ENCODE measurements at places on chromosomes 11 and 22.
A peak's percentile ranks its signal among the peaks of the same experiment; 100 is the strongest.

DNA sequence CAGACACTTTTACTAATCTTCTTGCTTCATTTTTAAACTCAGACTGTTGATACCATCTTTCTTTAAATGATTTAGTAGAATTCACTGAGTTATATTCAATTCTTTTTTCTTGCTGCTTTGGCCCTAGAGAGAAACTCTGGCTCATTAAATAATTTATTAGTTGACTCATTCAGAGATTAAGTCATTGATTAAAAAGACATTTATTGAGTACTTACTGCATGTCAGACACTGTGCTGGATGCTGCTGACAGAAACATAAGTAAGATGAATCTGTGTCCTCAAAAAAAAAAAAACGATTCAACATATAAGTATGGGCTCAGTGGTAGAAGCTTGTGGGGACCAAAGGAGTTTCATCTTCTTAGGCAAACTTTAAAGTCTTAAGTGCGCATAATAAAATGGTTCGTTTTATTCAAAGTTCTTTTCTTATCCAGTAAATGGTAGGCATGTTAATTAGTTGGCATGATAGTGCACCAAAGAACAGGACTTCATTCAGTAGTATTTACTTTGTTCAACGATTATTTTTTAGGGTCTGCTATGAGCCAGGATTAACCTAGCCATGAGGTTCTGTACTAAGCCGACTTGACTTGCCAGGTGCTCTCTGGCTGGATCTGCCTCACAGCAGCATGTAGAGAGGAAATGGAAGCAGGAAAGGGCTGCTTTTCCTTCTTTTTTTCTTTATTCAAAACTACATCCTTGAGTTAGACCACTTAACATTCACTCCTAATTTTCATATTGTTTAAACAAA is 281.0 kb upstream of the CTSC start:
- DNase-seq, result no peak

DNA sequence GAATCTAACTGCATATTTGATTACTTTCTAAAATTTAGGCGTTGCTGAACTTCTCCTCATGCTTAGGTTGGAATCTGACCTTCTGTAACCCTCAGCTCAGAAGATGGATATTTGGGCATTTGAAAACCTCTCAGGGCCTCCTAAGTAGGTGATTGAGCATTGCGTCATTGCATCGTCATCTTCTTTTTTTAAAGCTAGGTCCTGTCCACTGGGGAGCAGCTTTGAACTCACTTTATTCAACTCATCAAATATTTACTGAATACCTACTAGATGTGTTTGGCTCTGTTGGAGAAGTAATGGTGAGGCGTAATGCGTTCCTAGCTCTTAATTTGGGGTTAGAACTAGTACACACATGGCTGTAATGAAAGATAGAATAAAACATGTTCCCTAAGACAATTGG is 56.8 kb downstream of the ZBTB16 start:
- DNase-seq, result no peak

- DNase-seq, result no peak
Observed at GRCh38 chr11:104410336-104410735, 246.4 kb upstream of the PDGFD start.

- no peak for DNase-seq
Observed at GRCh38 chr11:2730272-2731129, 30.7 kb upstream of the KCNQ1OT1 start.

DNA sequence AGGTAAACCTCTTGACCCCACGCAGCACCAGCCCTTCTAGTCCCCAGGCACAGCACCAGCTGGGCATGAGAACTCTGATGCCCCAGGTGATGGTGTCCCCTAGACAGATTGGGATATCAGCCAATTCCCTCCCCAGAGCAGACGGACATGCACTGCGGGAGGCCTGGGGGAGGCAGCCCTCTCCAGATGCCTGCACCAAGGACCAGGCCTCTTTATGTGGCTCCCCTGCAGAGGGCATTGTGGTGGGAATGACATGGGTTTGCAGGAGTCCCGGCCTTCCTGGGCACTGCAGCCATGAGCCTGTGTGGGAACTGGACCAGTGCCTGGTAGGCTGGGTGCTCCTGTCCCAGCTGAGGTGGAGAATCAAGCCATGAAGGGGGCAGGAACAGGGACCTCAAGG is 25.9 kb downstream of the PPM1F start:
- DNase-seq, result no peak

DNA sequence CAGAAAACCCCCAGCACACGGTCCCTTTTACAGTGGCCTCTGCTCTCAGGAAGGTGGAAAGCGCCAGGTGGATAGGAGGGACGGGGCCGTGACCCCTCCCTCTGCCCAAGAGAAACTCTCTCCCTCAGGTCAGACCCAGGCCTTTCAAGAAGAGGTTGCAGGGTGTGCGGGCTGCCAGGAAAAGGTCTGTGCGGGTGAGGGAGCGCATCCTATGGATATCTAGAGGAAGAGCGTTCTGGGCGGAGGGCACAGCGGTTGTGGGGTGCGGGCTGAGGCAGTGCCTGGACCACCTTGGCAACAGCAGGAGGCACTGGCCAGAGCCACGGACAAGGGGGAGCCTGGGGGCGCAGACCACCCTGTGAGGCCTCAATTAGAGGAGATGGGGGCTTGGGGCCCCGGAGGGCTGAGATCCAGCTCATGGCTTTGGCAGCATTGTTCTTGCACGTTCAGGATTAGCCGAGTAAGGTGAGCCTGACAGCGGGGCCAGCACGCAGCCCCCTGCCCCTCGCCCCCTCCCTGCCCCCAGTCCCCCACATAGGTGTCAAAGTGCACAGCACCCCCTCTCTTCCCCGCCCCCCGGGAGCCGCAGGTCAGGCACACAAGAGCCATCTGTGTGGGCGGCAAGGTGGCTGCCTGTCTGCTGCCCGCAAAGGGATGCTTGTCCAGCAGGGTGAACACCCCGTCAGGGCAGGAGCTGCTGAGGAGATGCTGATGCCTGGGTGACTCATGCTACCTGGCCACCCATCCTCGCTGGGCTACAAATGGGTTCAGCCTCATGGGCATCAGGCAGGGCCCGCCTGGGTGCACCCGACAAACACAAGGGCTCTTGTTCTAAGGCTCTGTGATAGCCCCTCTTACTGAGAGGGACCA is 92.8 kb upstream of the KCNQ1OT1 start:
- no peak for DNase-seq

DNA sequence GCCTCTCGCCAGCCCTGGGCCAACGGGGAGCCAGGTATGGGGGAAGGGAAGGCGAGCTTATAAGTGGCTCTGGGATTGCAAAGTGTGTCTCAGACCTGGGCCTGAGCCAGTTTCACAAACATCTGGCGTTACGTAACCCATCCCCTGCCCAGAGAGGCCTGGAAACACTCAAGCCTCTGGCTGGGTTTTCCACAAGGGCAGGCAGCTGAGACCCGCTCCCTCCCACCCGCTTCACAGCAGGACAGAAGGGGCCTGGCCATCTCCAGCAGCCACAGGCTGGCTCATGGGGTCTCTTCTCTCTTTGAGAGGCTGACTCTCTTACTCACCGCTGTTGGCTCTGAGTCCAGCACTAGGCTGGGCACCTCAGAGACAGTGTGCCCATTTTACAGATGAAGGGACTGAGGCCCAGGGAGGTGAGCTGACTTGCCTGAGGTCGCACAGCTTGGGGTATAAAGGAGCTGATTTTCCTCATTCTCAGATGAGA is 44.5 kb downstream of the TRIOBP start:
- DNase-seq, result no peak

DNA sequence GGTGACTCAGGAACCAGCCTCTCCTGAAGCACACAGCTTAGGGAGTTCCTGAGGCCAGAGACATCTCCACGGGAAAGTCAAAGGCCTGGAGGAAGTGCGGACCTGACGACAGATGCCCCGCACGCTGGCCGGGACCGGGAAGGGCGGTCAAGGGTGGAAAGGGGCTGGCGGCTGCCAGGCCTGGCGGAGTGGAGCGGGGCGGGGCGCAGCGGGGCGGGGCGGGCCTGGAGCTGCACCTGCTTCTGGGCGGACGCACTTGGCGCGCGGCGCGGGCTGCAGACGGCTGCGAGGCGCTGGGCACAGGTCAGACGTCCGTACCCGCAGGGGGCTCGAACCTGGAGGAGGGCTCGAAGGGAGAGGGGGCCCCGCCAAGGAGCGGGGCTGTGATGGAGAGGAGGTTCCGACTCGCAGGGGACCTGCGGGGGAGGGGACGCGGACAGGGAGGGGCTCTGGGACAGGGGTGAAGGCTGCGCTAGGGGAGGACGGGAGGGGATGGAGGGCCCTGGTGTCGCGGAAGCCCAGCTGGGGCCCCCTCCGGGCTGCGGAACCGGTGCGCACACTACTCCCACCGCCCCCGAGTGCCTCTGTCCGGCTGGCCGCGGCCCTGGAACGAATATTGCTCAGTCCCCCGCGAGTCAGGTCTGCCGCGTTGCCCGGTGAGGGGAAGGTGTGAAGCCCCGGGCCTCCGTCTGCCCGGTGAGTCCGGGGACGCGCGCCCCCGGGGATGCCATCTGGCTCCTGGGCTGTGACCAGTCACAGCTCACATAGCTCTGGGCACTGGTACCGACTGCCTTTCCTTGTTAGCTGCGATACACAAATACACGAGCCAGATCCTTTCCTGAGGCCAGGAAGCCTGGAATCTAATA is at the start of gene TMEM45B:
TSS of gene TMEM45B (plus strand) at position 253 of the 866 bp plus-strand sequence. CDS start 36,635 bp downstream, outside the sequence.
- DNase-seq, result no peak

DNA sequence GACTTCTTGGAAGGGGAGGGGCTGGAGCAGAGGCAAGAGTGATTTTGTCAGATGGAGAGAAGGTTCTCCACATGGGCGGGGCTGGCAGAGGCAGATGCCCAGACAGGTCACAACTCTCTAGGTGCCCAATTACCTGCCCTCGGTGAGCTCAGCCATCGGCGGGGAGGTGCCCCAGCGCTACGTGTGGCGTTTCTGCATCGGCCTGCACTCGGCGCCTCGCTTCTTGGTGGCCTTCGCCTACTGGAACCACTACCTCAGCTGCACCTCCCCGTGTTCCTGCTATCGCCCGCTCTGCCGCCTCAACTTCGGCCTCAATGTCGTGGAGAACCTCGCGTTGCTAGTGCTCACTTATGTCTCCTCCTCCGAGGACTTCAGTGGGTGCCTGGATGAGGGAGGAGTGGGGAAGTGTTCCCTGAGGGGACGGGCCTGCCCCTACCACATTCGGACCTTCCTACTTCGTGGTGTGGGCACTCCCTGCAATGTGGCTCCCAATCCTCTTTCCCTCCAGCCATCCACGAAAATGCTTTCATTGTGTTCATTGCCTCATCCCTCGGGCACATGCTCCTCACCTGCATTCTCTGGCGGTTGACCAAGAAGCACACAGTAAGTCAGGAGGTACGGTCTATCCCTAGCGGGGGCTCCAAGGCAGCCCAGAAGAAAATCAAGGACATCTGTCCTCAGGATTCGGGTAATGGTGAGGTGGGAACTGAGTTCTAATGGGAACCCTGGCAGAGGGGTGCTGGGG is 15.6 kb downstream of the PGAP2 start:
- DNase-seq, result no peak

DNA sequence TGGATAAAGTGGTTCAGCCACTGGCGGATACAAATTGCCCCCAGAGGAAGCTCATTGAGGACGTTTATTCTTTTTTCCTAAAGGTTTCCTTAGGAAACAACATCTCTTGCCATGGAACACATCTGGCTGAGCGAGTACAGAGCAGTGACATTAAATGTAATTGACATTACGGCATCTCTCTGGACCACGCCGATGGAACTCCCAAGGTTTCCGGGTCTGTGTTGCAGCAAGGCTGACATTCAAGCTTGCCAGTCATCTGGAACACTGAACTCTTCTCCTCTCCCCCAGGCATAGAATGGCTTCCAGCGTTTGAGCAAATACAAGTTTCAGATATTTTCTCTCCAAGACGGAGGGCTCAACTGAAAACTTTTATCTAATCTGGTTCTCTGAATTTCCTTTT is 42.1 kb downstream of the CLMP start:
- no peak for DNase-seq

- DNase-seq, result no peak
Observed at GRCh38 chr11:99932684-99933083, 754.4 kb upstream of the ARHGAP42 start.

DNA sequence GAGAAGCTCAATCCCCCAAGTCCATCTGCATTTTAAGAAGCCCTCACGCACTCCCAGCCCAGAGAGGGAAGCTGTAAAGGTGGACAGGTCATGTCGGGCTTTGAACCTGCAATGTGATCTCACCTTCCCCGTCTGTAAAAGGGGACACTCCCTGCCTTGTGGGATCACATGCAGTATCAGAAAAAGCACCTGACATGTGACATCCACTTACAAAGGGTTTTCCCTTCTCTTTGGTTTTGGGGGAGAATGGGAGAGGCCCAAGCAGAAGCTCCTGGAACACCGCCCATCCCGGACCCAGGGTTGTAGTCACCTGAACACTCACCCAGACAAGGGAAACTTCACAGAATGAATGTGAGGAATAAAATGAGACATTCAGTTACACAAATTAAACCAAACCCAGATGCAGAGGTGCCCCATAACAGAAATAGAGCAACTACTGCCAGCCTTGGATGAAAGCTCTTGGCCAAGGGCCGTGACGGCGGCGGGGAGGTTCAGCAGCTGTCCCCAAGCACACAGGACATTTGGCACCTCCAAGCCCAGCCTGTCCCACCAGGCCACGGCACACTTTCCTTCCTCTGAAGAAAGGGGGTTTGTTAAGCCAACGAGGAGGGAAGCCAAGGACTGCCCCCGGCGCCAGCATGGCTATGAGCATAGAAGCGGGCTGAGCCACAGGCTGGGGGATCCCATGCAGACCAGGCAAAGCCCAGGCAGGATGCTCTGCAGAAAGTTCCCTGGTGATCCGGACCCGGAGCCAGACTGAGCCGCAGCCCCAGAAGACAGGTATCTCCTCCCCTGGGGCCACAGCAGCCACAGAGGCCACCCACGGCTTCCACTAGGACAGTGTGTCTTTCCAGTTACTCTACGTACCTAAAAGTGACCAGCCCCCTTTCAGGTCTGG is 3.8 kb downstream of the BID start:
- no peak for DNase-seq

GRCh38 chr11:16966930-16967671 is 47.1 kb downstream of the PLEKHA7 start:
- no peak for DNase-seq

DNA sequence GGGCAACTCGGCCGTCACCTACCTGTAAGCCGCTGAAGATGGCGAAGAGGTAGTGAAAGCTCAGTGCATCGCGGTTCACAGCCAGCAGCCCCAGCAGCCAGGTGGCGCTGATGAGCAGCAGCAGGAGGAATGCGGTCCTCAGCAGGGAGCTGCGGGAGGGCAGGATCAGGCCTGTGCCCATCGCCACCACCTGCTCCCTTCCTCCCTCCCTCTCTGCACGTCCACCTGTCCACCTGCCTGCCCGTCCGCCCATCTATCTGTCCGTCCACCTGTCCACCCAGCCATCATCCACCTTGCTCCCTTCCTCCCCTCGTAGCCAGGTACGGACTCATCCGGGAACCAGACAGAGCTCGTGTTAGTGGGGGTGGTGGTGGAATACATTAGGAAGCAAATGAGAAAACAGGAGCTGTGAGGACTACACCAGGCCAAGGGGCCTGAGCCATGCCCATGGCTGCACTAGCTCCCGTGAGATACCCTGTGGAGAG is 32.2 kb downstream of the TRMU start:
- DNase-seq, result peak; percentile 54

GRCh38 chr11:12691473-12691872 is 17.3 kb downstream of the TEAD1 start:
- DNase-seq, result no peak

Measured in stimulated activated CD4-positive, alpha-beta T cell treated with anti-CD3 and anti-CD28 coated beads, Interleukin-1b, Interleukin-23, amount 100 ng/mL, for 1 hour (primary cell).